Large intestine (tissue), 12 donors: ENCODE measurements at places on chromosomes 7 and 10.

DNA sequence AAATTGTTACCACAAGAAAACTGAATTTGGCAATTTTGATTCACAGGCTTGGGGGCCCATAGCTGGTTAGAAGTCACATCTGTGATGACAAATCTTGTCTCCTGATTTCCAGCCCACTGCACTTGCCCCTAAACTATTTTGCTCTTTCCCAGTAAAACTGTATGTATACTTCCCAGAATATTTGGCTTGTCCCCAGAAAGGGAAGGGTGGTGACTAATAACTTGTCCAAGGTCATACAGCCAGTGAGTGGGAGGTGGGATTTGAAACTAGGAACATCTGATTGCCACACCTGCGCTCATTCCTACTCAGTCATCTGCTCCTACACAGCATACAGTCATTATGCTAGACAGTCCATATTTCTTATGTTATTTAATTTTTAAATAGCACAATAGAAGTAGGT is 304.5 kb downstream of the SDHAF3 start:
- H3K36me3 ChIP-seq: no peaks in the 10 kb centered on the region
- H3K4me1 ChIP-seq: no peaks in the 10 kb centered on the region
- H3K27ac ChIP-seq: no peak overlapping the region
- H3K4me3 ChIP-seq: no peak overlapping the region

DNA sequence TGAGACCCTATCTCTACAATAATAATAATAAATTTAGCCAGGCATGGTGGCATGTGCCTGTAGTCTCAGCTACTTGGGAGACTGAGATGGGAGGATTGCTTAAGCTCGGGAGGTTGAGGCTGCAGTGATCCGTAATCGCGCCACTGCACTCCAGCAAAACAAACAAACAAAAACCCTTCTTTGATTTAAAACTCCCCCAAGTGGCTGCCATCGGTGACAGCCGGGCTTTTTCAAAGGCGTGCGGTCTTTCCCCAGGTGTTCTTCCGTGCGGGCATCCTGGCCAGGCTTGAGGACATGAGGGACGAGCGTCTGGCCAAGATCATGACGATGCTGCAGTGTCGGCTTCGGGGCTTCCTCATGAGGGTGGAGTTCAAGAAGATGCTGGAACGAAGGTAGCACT is 1.9 kb upstream of the MYH16 start:
- no peaks in the 10 kb centered on the region for H3K36me3 ChIP-seq
- H3K4me1 ChIP-seq: peaks cover 5% of the 10 kb centered on the region
- no peaks in the 10 kb centered on the region for H3K27me3 ChIP-seq
- H3K27ac ChIP-seq: no peak overlapping the region

GRCh38 chr10:97434557-97434956 is 8.6 kb downstream of the PGAM1 start:
- peaks cover 65% of the 10 kb centered on the region for H3K36me3 ChIP-seq
- no peak for DNase-seq
- no peaks in the 10 kb centered on the region for H3K4me1 ChIP-seq

- DNase-seq: no peak
- no peaks in the 10 kb centered on the region for H3K27me3 ChIP-seq
These were observed 48.3 kb upstream of the CDC14C start for GRCh38 chr7:48876087-48876486.

DNA sequence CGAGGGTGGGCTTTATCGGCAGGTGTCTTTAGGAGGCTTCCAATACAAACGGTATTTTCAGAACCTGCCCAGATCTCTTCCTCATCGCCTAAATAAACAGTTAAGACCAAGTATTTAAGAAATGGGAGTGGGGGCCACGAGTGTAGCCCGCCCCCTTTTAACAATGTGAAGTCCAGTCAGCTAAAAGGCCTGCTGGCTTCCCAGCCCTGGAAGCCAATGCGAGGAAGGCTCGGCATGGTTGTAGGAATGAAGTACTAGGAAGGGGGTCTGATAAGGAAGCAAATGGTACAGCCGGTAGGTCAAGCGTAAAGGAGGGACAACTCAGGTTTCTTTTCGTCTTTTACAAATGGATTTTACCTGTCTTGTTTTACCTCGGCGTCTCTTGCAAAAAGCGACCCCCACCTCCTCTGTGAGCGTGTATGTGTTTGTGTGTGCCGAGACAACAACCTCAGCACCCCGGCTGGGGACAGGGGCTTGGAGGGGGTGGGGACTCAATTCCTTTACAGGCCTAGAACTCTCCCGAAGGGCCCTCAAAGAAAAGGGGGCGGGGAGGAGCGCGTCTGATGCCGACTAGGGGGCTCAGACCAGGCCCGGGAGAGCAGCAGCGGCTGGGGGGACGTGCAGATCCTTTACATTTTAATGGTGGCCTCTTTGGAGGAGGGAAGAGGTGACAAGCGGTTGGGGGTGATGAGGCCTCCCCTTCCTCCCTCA is 147.6 kb downstream of the GPR85 start:
- no peaks in the 10 kb centered on the region for H3K27me3 ChIP-seq
- peak overlapping the region; percentile 90 for H3K27ac ChIP-seq
- H3K4me1 ChIP-seq: peaks cover 7% of the 10 kb centered on the region
- peak; percentile 18 for DNase-seq
- H3K4me3 ChIP-seq: peak overlapping the region; percentile 92

DNA sequence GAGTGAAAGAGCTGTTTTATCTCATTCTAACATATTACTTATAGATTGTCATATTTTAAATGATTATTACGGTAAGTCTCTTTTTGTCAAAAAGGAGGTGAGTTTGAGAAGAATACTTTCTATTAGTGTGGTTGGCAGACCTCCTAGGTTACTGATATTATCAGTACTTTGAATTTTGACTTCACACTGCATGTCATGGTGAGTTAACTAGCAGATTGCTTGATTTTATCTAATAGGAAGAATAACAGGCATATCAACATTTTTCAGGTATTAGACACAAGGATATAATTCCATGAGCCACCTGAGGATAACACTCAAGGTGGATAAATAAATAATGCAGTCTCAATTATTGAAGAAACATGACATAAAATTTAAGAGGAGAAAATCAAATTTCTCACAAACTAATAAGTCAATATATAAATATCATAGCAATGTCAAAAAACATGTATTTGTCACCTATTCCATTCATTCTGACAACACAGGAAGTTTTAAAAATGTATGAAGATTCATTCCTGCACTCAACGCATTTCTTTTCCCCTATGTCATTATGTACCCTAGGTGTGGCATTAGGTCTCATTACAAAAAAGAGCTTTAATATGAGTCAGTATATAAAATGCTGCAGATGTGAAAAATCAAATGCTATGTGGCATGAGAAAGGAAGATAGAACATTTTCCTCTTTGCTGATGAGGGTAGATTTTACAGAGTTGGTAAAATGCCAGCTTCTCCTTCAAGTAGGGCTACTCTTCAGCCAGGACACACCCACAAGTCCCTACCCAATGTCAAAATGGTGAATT is 1621.6 kb downstream of the REEP3 start:
- no peak for DNase-seq
- no peak overlapping the region for H3K27ac ChIP-seq
- H3K4me3 ChIP-seq: no peak overlapping the region
- H3K27me3 ChIP-seq: no peaks in the 10 kb centered on the region
- H3K4me1 ChIP-seq: no peaks in the 10 kb centered on the region
- H3K36me3 ChIP-seq: no peaks in the 10 kb centered on the region

DNA sequence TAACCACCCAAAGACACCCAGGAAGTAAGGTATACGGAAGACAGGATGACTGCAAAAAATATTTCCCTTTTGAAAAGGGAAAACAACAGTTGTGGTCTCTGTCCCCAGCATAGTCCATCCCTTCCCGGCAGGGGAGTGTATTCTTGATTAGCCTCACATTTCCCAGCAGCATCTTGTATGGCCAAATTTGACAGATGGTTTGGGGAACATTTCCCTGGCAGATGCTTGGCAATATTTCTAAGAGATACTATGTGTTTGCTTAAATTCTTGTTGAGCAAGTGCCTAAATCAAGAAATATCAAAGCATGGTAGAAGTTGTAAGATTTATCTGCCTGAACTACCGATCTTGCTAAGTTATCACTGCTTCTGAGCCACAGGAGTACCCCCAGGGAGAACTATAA is 56.9 kb upstream of the TPK1 start:
- H3K4me1 ChIP-seq: no peaks in the 10 kb centered on the region
- no peak overlapping the region for H3K4me3 ChIP-seq
- no peaks in the 10 kb centered on the region for H3K36me3 ChIP-seq
- no peak overlapping the region for H3K27ac ChIP-seq
- H3K27me3 ChIP-seq: no peaks in the 10 kb centered on the region

DNA sequence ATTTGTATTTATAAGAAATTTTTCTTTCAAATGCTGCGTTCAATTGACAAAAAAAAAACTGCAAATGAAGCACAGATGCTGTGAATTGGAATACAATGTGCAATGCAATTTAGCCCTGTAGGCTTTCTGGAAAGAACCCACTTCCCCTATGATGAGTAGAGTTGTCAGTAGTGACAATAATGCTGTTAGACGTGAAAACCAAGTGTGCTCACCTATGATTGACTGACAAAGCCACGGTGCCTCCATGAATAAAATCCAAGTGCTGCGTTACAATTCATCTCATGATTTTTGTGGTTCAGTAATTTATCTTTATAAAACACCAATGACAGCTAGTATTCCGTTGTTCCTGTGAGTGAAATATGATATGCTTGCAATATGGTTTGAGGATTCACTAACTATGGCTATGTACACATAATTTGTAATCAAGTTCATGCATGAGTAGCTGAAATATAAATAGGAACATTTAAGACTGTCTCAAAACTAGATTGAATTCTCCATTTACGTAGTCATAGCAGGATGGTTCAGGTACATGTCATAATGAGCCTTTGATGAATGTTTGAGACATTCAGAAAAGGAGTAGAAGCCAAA is 1160.3 kb downstream of the CNTNAP2 start:
- H3K4me3 ChIP-seq: no peak overlapping the region
- no peak for DNase-seq
- no peaks in the 10 kb centered on the region for H3K4me1 ChIP-seq
- H3K36me3 ChIP-seq: no peaks in the 10 kb centered on the region
- H3K27ac ChIP-seq: no peak overlapping the region
- no peaks in the 10 kb centered on the region for H3K27me3 ChIP-seq

GRCh38 chr7:38411404-38411803 is 138.0 kb upstream of the TARP start:
- DNase-seq: no peak
- H3K27me3 ChIP-seq: no peaks in the 10 kb centered on the region
- H3K4me1 ChIP-seq: no peaks in the 10 kb centered on the region
- no peak overlapping the region for H3K27ac ChIP-seq
- no peak overlapping the region for H3K4me3 ChIP-seq
- H3K36me3 ChIP-seq: no peaks in the 10 kb centered on the region

DNA sequence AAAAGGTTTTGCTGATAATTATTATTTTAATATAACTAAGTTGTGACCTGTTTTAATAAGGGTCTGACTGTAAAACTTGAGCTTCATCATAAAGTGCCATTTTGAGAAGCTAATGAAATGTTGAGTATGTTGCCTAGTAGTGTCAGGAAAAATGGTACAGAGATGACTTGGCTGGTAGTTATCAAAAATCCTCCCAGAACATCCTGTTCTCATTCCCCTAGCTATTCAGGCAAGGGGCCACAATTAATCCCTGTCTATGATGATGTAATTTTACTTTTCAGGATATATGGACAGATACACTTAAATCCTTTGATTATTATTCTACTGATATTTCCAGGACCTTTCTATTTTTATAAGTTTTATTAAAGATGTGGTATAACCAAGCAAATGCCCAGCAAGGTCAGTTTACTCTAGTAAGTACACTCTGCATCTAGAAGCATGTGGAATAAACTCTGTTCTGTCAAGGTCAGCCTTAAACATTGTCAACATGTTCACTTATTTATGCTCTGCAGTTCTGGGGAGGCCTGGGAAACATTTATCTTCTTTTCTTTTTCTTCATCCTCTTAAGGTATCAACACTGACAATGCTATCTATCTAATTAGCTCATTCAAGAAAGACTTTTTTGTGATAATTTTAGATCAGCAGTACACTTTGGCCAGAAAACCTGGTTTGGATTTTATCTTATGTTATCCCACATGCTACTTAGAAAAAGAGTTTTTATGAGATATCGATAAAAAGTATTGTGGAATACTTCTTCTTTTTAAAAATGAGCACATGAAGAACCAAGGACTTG is 32.1 kb downstream of the BTRC start:
- no peak overlapping the region for H3K4me3 ChIP-seq
- no peak overlapping the region for H3K27ac ChIP-seq
- H3K4me1 ChIP-seq: peaks cover 3% of the 10 kb centered on the region
- DNase-seq: no peak
- H3K27me3 ChIP-seq: no peaks in the 10 kb centered on the region
- no peaks in the 10 kb centered on the region for H3K36me3 ChIP-seq

DNA sequence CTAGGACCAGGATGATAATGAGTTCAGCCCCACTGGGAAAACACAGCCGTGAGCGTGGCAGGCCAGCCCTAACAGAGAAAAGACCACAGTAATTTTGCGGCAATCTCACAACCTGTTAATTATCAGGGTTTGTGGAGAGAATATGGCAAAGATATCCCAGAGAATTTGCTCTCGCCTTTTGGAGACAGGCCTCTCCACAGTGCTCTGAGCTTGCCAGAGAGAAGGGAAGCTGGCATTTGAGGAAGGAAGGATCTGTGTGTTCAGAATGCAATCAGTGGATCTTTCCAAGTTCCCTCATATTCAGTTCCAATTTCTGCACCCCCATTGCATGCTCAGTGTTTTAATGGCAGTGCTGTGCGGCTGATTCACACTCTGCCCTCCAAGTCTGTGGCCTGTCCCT is 60.2 kb downstream of the PLPP4 start:
- no peaks in the 10 kb centered on the region for H3K4me1 ChIP-seq
- no peak overlapping the region for H3K27ac ChIP-seq
- H3K4me3 ChIP-seq: no peak overlapping the region
- H3K27me3 ChIP-seq: no peaks in the 10 kb centered on the region
- no peak for DNase-seq
- no peaks in the 10 kb centered on the region for H3K36me3 ChIP-seq

DNA sequence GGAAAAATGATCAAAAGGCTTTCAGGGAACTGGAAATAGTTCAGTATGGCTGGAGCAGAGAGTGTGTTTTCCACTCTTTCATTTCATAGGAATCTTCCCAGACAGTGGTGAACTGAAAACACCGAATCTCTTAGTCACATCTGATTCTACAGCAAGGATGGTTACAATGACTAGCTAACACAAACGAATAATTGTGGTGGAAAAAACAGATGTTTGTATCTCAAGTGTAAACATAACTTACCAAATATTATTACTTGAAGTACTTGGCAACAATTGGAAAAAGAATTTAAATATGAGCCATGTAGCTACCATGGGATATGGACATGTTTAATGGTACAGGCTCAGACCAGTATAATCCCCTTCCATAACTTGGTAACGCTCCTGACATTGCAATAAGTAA is 21.1 kb upstream of the BPGM start:
- H3K4me3 ChIP-seq: no peak overlapping the region
- no peaks in the 10 kb centered on the region for H3K4me1 ChIP-seq
- no peaks in the 10 kb centered on the region for H3K36me3 ChIP-seq
- H3K27me3 ChIP-seq: peaks cover 18% of the 10 kb centered on the region

- no peaks in the 10 kb centered on the region for H3K36me3 ChIP-seq
- DNase-seq: no peak
- H3K27ac ChIP-seq: no peak overlapping the region
- H3K4me3 ChIP-seq: no peak overlapping the region
- H3K4me1 ChIP-seq: no peaks in the 10 kb centered on the region
These were observed 983.4 kb downstream of the CCSER2 start for GRCh38 chr10:85311613-85312337.
